ENCODE measurements at places on chromosomes 16 and 17. TPM values are rescaled to one million over a fixed set of nuclear protein-coding genes. Genes with fewer than 3 reads are reported as not detected.
A peak's percentile ranks its signal among the peaks of the same experiment; 100 is the strongest.

VTN gene
- total RNA-seq: 0.08 TPM

DNA sequence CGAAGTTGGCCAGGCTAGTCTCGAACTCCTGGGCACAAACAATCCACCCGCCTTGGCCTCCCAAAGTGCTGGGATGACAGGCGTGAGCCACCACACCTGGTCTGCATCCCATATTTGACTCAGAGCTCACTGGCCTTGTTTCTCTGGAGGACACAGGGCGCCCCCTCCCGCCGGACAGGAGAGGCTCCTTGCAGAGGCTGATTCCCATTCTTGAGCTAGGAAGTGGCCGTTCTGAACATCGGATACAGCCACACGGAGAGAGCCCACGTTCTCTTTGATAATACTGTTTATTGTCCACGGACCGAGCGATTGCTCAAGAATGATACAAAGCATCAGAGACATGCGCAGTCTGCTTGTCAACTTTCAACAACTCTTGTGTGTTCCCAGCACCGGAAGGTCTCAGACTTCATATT, 12.1 kb upstream of the USP36 start:
- DNase-seq: no peak

DNA sequence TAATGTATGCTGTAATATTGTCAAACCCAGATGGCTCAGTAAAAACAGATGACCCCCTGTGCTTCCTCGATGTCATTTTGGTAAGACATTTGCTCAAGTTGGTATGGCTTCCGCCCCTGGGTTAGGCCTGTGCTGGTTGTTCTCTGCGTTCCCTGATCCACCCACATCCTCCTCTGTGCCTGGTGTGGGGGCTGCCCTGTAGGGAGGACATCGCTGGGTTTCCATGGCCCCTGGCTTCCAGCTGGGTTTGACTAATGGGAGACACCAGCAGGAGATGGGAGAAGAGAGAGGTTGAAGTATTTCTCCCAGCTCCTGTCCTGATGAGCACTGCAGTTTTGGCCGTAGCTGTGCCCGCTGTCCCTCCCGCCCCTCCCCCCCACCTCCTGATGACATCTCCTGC, 4.4 kb upstream of the MFAP4 start:
- DNase-seq: no peak

- no peak for DNase-seq
These were observed 5.9 kb downstream of the TRPV1 start for GRCh38 chr17:3603119-3603869.

GRCh38 chr17:14688134-14688533, 387.3 kb downstream of the HS3ST3B1 start:
- no peak for DNase-seq

DNA sequence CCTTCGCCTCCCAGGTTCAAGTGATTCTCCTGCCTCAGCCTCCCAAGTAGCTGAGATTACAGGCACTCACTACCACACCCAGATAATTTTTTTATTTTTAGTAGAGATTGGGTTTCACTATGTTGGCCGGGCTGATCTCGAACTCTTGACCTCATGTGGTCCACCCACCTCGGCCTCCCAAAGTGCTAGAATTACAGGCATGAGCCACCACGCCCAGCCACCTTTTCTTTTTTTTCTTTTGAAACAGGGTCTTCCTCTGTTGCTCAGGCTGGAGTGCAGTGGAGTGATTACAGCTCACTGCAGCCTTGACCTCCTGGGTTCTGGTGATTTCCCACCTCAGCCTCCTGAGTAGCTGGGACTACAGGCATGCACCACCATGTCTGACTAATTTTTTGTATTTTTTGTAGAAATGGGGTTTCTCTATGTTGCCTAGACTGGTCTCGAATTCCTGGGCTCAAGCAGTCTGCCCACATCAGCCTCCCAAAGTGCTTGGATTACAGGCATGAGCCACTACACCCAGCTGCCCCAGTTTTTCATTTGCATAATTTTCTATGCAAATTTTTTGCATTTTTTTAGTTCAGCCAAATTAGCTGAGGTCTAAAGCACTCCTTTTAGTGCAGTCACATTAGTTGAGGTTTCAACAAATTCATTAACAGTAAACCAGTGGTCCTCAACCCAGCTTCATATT, 11.3 kb downstream of the WWP2 start:
- DNase-seq: no peak

- no peak for DNase-seq
These were observed 73.1 kb downstream of the ASIC2 start for GRCh38 chr17:33220036-33220435.

GRCh38 chr17:56441308-56441707, 152.2 kb upstream of the NOG start:
- peak; percentile 93 for DNase-seq

All from SJSA1 (cell line).